ENCODE measurements at places on chromosomes 1 and 21. TPM values are rescaled to one million over a fixed set of nuclear protein-coding genes. Genes with fewer than 3 reads are reported as not detected.

GRCh38 chr1:76833151-76833550, 34.1 kb upstream of the ST6GALNAC5 start:
- no peak for DNase-seq

DNA sequence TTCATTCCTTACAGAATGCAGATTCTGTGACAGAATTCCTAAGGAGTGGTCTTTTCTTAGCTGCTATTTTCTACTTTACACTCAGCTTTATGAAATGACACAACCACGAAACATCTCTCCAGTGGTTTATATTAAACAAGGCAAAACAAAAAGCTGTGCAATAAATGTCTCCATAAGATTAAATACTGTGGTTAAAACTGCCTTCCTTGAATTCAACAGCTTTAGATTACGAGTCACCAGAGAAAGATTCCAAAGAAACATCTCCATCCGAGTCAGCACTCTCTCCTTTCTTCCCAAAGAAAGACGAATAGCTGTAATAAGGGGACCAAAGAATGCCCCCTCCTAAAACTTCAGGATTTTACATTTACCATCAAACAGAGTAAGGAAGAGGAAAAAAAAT, 4.6 kb upstream of the C1orf87 start:
- DNase-seq, result no peak

DNA sequence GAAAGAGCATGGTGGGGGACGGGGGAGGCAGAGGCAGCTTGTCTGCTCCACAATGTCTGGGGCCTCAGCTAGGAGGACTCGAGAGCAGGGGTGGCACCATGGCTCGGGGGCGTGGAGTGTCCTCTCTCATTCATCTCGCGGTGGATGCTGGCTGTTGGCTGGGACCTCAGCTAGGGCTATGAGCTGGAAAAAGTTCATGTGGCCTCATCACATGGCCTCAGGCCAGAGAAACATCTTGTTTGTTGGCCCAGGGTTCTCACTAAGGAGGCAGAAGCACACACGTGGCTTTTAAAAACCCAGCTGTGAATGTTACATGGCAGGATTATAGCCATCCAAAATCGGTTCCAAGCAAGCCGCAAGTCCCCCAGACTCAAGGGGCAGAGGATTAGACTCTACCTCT, 6.2 kb upstream of the CENPS start:
- DNase-seq, result no peak

GRCh38 chr21:44765231-44766013, 36.2 kb downstream of the UBE2G2 start:
- DNase-seq, result no peak

GRCh38 chr1:160377585-160378206, 10.8 kb downstream of the NHLH1 start:
- no peak for DNase-seq

DNA sequence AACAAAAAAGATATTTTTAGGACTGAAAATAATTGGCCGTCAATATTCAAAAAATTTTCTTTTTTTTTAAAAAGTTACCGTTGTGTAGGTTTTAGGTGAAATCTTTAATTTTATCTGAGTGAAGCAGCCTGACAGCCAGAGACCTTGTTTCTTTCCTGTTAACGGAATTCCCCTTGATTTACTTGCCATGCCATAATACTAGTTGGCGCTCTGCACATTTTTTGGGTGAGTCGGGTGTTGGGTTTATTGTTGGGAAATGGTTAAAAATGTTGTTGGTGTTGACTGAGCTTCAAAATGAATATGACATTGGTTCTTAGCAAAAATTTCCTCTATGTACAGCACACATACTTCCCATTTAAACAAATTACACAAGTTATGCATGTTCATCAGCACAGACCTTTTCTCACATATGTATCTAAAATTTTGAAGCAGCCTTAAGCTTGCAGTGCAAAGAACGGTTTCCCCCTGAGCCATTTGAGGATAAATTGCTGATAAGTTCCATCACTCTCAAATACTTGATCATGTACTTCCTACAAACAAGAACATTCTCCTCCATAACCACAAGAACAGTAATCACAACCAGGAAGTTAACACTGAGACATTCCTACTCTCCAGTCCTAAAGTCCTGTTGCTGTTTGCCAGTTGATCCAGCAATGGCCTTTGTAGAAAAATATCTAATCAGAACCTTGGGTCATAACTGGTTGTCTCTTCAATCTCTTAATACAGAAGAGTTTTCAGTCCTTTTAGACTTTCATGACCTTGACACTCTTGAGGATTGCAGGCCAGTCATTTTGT, 34.2 kb downstream of the CAMTA1 start:
- no peak for DNase-seq

DNA sequence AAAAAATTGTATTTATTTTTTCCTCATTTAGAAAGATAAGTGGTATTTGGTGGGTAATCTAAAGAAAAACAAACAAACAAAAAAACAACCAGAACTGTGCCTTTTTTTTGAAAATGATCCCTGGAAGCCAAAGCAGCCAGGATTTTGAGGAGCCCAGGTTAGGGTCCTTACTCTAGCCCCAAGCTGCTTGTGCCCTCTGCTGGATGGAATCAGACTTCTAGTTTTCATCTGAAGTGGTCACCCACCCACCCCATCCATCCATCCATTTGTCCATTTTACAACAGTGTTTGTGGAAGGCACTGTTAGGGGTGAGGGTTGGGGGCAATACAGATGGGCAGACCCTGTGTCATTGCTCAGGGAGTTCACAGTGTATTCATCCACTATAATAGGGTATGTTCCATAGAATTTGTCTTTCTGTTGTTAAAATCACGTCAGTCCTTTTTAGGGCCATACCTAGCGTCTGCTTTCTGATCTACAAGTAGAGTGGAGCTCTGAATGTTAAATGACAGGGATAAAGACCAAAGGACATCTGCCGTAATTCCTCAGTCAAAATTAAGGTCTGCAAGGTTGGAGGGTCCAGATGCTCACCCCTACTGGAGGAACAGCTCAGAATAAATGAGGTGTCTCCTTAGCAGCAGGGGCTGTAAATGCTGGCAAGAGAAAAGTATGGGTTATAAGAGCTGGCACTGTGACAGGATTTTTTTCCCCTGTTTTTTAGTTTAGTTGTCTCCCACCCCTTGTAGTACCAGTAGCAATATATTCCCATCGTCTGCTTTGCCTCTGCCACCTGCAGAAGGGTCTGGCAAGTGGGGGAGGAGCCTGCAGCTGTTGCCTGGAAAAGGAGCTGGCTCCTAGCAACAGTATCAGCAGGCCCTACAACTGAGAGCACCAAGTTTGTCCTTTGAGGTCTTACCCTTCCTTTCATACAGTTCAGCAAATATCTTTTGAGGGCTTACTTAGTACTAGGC, 3.2 kb downstream of the LRRC42 start:
- DNase-seq, result no peak

DNA sequence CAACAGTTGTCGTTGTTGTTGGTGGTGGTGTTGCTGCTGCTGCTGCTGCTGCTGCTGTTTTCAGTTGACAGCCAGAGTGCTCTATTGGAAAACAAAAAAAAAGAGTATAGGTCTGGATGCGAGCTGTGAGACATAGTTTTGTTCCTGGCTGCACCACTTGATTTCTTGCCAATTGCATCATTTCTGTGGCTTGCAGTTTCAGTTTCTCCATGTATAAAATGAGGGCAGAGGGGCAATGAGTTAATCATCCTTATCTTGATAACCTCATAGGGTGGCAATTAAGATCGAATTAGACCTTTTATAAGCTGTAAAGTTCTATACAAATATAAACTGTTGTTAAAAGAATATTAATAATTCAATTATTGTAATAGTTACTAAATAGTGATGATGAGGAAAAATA, 156.7 kb downstream of the DMRTA2 start:
- no peak for DNase-seq

Gene HMGCS2
- not detected for total RNA-seq

Gene RAP1GAP
- 0.94 TPM for total RNA-seq

Gene BRDT
- total RNA-seq, result not detected
